ENCODE measurements at places on chromosomes 11 and 22.

DNA sequence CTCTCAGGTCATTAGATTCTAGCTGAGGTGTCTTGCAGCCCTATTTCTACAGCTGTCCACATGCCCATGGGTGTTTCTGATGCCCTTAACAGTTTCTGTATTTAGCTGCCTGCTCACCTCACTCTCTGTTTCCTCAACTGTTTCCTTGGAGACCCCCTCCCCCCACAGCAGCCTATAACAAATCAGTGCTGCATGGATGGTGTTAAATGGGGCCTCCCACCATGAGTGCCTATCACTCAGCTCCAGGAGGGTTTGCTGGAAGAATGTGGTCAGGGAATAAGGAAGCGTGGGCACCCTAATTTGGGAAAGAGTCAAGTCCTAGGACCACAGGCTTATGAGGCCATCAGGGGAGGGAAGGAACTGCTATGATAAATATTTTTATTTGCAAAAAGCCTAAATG is 8.6 kb downstream of the KLHL35 start:
- no peak for DNase-seq

DNA sequence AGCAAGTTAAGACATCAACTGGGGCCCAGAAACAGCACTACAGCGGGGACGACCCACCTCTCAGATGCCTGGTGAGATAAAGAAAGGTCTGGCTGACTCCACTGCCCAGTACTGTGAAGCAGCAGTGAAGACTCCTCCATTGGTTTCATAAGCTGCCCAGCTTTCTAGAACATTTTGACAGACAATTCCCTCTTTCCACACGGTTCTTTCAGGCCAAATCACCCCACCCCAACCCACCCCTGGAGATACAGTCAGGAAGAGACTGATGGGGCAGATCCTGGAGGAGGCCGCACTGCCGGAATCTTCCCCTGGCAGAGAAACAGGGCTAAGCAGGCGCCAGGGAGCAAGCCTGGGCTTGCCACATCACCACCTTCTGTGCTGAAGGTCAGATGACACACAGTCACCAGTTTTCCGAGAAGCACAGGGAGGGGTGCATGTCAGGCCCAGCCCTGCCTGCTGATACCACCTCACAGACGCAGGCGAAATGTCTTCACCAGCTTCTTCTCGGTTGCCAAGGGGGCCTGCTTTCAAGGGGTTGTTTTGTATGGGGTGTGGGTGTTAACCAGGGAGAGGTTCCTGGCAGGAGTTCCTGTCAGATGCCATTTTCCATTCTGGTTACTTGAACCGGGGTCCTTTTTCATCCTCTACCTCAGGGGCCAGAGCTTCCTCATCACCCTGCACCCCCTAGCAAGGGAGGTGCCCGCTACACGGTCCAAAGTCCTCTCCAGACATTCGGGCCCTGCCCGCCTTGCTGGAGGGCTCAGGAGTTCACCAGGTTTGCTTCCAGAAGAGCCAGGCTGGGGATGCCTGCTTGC is 1.4 kb upstream of the NEAT1 start:
- peak; percentile 96 for DNase-seq

DNA sequence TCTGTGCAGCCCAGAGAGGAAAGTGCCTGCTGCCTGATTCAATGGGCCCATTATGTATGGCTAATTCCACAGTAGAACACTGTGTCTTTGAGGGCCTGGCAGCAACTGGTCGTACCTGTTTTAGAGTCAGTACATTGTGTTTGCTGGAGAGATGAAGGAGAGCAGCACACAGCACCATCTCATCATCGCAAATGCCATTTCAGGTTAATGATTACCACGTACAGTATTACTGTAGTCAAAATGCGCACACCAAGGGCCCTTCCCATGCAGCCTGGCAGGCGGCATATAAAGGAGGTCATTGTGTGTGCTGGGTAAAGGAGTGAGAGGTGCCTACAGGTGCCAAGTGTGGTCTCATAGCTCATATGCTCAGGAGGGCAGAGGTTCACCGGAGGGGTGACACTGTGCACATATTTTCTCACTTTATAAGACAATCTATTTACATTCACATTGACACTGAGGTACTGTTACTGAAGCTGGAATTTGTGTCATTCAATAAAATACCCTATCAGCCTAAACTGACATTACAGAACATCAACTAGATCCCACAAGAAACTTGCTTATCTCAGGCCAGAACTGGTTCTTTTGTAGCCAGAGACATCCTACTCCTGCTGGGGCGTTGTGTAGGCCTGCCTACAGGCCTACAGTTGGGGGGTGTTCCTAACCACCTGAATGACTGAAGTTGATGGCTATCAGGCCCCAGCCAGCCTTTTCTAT is 90.4 kb downstream of the APIP start:
- DNase-seq: no peak

DNA sequence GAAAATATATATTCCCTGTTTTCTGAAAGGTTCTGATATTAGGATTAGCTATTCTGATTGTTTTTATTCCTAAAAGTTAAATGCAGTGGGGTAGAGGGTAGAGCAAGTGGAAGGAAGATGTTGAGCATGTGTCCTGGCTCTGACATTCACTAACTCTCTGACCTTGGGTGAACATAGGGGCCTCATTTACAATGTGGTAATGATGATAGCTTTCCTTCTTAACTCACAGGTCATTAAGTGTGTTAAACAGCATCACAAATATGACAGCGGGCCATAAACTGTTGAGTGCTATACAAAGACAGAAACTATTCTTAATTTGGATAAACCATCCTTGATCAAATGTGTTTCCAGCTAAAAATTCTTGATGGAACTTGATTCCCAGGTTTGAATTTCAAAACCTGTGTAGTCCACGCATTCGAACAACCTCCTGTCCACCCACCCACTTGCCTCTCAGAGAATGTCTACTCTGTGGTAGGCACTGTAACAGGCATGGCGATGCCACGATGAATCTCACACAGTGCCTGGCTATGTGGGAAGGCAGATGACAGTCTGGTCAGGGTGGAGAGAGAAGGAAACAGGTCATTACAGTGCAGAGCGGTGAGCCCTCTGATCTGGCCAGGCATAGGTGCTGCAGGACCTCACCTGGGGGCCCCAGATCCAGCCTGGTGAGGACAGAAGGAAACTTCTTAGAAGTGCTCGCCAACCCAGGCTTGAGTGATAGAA is 19.3 kb upstream of the PEX26 start:
- no peak for DNase-seq

DNA sequence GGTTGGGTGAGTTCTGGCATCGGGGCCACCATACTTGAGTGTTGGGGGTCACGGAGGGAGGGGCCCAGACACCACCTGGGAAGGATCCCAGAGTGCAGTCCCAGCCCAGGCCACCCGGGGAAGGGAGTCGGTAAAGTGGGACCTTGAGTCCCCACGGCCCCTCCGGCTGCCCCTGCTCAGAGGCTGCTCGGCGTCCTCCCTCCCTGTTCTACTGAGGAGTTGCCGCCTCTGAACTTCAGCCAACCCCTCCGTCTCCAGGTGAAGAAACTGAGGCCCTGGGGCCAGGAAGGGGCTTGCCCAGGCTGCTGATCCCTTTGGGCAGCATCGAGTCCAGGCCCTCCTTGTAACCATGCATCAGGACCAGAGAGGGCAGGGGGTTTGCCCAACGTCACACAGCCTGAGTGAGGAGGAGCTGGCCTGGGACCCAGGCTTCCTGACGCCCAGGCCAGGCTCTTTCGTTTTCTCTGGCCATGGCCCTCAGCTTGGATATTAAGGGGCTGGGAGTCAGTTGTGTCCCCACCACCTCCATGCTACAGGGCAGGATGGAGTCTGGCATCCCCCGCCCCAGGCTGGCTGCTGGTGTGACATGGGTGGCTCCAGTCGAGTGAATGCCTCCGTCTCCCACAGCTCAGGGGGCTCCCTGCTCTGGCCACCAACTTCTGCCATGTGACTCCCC is 1.3 kb downstream of the PARVG start:
- DNase-seq: no peak

DNA sequence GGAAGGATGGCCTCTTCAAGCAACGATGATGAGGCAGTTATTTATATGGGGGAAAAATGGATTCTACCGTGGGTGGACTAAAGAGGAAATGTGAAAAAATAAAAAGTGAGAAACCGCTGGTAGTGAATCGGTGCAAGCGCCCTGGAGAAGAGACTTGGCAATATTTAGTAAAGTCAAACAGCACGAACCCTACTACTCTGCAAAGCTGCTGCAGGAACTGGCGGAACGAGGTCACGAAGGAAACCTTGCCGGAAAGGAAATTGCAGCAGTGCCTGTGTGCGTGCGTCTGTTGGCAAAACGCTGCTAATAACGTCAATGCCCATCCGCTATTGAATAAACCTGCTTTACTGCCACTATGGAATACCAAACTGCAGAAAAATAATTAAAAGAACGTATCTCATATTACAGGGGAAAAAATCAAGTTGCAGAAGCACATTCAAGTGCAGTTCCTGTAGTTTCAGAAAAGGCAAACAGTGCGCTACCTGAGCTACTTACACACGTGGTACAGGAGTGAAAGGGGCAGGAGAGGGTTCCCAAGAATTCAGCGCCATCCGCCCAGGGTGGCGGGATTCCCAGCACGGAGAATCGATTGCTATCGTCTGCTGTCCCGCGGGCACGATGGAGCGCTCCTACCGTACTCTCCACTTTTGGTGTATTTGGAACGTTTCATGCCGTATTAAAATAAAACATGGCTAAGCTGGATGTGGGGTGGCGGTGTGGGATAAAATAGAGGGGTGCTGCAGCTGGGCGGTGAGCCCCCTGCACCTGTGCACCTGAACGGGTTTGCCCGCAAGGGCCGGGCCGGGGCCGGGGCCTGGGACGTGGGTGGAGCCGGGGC is 585 bp upstream of the NADSYN1 start:
- DNase-seq: peak; percentile 60

DNA sequence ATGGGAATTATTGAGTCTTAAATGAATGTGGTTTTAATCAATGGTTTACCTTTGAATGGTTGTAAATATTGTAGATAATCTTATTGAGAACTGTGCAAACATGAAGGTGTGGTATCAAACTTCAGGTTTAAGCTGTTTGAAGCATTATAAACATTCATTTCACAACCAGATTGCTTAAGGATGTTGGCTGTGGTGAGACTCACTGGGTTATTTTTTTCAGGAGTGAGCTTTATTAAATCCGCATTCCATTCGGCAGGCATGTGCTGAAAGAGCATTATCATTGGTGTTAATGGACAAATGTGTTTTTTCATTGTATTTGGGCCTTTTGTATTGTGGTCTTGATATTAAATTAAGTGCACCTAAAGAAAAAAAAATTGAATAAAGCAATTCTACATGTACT is 9.7 kb downstream of the MMP3 start:
- no peak for DNase-seq

- no peak for DNase-seq
These were observed 16.5 kb downstream of the P2RX3 start for GRCh38 chr11:57354699-57355098.

GRCh38 chr22:22720201-22720723 is 75.8 kb downstream of the GGTLC2 start:
- DNase-seq: peak; percentile 58

DNA sequence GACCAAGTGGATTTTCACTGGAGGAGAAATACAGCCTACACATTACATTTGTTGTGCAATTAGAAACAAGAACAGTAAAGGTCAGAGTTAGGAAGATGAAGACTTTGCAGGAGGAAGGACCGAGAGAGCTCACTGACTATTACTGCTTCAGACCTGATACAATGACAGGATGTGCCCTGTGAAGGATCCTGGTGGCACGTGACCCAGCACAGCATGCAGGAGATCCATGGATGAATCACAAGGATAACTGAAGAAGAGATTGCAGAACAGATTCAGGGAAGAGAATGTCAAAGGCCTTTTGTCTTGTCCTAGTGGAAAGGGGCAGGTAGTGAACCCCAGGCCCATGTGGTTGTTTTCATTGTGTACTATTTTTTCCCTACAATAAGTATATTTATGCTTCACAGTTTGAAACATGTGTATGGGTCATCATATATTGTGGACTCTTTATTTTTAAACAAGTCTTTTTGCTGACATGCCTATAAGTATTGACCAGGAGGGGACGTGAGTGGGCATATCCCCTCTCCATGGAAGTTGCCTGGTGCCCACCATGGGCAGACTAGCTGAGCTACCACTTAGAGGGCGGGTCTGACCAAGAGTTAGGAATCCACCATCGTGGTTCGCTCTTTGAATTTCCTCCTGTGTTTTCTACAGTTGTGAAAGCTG is 44.3 kb downstream of the RASSF10 start:
- DNase-seq: no peak

- DNase-seq: no peak
These were observed 93.4 kb upstream of the SEPTIN5 start for GRCh38 chr22:19620742-19621371.

DNA sequence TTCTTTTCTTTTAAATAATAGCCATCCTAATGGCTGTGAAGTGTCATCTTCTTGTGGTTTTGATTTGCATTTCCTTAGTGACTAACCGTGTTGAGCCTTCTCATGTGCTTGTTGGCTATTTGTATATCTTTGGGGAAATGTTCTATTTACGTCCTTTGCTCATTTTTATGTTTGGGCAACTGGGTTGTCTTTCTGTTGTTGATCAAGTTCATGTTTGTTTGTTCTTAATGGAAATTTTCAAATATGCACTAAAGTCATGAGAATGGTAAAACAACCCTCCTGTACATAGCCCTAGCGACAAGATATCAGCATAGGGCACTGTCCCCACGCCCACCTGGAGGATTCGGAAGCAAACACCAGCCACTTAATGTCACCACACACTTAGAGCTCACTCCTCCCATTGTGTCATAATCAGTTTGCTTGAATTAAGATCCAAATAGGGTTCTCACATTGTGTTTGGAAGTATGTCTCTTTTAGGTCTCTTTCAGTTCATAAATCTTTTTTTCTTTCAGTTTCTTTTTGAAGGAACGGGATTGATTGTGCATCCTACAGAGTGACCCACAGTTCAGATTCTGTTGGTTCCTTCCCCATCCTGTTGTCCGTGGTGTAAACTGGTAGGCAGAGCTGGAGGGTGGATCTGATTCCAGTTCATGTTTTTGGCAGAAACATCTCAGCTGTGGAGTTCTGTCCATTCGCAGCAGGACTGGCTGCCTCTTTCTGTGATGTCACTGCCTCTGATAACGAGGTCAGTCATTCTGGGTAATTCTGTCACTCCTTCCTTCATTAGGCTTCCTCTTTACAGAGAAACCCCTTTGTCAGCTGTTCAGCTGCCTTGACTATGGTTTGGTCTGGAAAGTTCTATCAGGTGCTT is 26.4 kb upstream of the ADORA2A start:
- DNase-seq: no peak

- peak; percentile 65 for DNase-seq
These were observed 39.6 kb downstream of the BCR start for GRCh38 chr22:23219822-23220484.

DNA sequence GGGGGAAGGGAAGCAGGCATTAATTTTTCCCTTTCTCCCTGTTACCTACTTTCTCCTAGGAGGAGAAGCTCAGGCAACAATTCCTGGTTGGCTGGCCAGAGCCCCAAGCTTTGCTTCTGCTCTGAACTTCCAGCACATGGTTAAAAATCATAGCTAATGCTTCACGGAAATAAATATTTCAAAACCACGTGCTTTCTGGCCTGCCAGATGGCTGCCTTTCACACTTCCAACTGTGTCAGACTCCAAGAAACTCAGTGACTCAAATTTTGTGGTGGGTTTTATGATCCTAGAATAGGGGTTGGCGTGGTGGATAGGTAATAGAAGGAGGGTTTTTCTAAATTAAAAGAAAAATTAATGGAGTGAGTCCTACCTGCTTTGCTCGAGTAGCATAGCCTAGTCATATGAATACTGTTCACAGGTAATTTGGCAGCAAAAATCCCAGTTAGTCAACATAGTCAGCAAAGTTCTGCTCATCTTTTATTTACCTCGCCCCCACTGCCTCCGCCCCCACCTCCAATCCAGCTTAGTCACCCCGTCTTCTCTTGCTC is 58.6 kb downstream of the SC5D start:
- DNase-seq: no peak

Data from CD4-positive, alpha-beta T cell treated with Interleukin-15 for 4 hours (primary cell).